ENCODE measurements at places on chromosomes 3 and 15.
A peak's percentile ranks its signal among the peaks of the same experiment; 100 is the strongest.

- no peak for DNase-seq
Measured at GRCh38 chr3:172228036-172228415, 188.6 kb downstream of the FNDC3B start.

DNA sequence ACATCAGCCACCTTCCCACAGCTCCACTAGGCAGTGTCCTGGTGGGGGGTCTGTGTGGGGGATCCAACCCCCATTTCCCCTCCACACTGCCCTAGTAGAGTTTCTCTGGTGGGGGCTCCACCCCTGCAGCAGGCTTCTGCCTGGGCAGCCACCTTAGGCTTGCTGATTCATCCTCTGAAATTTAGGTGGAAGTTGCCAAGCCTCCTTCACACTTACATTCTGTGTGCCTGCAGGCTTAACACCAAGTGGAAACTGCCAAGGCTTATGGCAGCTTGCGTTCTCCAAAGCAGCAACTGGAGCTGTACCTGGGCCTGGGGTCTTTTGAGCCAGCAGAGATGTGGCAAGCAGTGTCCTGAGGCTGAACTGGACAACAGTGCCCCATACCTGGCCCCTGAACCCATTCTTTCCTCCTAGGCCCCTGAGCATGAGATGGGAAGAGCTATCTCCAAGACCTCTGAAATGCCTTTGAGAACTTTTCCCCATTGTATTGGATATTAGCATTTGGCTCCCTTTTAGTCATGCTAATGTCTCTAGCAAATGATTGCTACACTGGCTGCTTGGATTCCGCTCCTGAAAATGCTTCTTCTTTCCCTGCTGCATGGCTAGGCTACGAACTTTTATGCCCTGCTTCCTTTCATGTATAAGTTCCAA lies 32.5 kb downstream of the CPN2 start:
- DNase-seq, result no peak

- no peak for DNase-seq
Measured at GRCh38 chr15:77844798-77845446, 212.2 kb upstream of the LINGO1 start.

DNA sequence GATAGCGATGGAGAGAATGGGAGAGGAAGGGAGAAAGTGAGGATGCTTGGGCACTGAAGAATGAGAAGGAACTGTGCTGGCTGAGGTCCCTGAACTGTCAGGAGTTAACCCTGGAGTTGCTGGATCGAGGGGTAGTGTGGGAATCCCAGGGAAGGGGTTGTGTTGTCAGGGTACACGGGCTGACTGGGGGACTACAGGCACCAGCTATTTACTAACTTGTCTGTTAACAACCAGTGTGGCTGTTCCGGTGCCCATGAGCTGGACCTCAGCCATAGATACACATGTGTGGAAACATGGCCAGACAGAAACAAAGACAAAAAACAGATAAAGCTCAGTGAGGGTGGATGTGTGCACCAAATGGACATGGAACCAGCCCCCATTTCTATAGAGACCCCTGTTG lies 55.1 kb downstream of the GASK1A start:
- DNase-seq, result no peak

- DNase-seq, result no peak
Measured at GRCh38 chr3:173911446-173911845, 513.9 kb downstream of the NLGN1 start.

DNA sequence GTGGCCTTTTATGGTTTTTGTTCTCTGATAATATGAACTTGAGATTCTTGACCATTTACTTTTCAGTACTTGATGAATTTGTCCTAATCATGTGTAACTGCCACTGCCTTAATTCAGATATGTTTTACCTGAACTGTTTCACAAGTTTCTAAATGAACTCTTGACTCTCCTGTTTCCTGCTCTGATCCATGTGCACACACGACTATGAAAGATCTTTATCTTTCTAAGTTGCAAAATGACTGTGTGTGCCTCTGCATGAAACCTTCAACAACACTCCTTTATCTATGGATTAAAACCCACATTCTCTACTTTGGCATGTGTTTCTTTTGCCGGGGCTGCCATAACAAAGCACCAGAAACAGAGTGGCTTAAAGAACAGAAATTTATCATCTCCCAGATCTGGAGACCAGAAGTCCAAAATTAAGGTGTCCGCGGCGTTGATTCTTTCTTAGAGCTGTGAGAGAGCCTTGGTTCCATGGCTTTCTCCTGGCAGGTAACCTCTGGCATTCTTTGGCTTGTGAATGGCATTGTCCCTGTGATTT lies 275.0 kb downstream of the ADAMTSL3 start:
- DNase-seq, result peak; percentile 72

GRCh38 chr3:4306860-4307259 lies 3.7 kb downstream of the SETMAR start:
- no peak for DNase-seq

GRCh38 chr3:11619946-11620652 lies 23.6 kb downstream of the VGLL4 start:
- no peak for DNase-seq

DNA sequence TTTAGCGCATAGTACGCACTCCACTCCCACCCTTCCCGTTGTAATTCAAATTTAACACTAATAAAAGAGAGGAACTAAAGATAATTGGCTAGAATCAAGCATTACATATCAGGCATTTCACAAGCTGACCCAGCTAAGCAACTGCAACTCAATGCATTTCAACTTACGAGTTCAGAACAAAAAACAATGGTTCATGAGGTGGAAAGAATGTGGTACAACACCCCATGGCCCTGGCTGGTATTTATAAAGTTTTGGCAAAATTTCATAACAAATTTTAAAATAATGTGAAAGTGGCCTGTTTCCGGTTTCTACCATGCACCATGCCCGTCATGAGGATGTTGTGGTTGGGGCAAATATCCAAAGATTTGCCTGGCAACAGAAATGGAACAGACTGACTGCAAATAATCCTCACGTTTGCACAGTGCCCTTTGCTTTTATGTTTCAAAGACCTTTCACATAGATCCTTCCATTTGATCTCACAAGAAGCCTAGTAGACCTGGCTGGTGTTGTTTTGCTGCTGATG lies 455.3 kb upstream of the NR2F2 start:
- DNase-seq, result no peak

GRCh38 chr3:61560517-61561373 lies 626 bp upstream of the PTPRG start:
- DNase-seq, result peak; percentile 51

DNA sequence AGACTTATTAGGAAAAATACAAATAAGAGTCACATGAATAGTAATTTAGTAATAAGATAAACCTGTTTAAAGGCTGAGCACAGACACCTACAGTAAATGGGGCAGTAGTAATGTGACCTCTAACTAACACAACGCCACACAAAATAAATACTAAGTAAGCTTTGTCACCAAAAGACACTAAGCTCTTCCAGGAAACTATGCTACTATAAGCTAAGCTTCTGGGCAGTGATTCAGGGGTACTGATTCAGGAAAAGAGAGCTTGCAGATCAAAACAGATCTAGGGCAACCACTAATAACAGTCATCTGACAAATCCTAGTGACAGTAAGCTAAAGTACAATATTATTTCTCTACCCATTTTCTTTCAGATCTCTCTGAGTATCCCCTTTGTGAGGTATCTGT lies 68.8 kb downstream of the PLOD2 start:
- no peak for DNase-seq

- DNase-seq, result no peak
Measured at GRCh38 chr15:100309109-100310040, 32.4 kb downstream of the ADAMTS17 start.

DNA sequence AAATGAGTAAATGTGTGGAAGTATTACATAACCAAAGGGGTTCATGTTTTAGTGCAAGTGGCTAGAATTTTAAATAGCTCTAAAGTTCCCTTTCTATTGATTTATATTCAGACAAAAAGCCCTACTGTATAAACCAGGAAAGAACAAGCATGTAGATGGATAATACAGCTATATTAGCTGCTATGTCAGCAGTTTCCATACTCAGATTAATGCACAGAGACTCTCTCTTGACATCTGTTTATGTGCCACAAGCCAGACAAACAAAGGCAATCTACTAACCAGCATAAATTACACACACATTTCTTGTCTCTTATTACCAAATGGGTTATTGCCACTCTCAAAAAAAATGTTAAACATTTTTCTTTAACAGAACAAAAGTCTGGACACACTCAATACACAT lies 760.1 kb upstream of the NECTIN3 start:
- no peak for DNase-seq

- no peak for DNase-seq
Measured at GRCh38 chr3:94429517-94429916, 366.7 kb downstream of the NSUN3 start.

DNA sequence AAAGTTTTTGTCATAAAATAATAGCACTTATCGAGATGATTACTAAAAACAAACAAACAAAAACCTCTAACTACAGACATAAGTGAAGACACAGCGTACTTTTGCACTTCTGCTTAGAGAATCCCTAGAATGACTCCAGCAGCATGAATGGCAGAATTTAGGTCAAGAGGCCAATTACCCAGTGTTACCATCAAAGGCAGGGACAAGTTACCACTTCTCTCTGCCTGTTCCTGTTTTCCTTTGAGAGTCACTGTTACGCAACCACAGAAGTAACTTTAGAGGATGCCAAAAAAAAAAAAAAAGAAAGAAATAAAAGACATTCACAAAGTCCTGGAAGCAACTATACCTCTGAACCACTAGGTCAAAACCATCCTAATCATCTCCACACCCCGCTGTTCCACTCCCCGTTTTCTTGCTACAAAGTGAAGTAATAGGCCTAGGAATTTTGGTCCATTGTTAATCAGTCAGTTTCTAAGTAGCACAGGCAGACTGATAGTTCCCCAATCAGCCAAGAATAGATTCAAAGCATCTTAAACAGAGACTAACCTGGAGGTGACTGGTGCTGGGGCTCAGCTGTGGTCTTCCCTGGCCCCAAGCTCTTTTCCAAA lies 41.9 kb downstream of the FMN1 start:
- no peak for DNase-seq

- no peak for DNase-seq
Measured at GRCh38 chr3:194379231-194379630, 9.7 kb upstream of the LRRC15 start.

DNA sequence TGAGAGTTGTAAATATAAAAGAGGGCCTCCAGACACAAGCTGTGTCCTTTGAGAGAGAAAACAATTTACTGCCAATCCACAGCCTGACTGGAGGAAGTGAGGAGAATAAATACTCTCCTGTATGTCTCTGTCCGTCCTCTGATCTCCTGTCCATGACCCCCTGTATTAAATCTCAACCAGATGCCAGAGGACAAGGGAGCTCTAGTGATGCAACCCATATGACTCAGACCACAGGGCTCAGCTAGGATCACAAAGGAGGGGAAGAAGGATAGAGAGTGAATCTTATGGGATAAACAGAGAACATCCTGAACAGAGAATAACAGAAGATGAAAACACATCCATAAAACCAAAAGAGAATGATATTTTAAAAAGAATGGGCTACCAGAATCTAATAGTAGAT lies 482.6 kb downstream of the PLOD2 start:
- no peak for DNase-seq

DNA sequence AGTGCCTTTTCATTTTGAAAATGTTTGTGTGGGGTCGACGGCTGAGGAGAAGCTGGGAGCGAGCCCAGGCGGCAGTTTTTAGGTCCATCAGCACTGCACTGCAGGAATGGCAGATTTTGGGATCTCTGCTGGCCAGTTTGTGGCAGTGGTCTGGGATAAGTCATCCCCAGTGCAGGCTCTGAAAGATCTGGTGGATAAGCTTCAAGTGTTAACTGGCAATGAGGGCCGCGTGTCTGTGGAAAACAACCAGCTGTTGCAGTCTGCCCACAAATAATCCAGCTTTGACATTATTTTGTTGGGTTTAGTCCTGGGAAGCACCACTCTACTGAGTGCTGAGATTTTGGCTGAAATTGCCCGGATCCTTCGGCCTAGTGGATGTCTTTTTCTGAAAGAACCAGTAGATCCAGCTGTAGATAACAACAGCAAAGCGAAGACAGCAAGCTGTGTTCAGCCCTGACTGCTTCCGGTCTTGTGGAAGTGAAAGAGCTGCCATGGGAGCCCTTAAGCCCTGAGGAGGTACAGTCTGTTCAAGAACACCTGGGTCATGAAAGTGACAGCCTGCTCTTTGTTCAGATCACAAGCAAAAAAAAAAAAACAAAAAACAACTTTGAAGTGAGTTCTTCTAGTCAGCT lies 13.1 kb upstream of the ANP32A start:
- peak; percentile 9 for DNase-seq

DNA sequence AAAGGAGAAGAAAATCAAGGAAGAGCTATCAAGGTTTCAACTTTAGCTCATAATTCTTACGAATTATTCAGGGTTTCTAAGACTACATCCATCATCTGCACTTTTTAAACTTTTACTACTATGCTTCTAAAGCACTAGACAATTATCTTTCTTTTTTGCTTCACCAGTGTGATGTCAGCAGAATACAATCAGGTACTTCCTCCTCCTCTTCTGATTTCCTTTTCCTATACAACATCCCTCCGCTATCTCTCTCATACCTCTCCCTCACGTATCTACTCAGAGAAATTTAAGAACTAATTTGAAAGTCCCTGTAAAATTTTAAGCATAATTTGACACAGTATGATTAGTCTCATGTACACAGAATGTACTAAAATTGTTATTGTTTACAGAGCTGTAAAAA lies 47.3 kb upstream of the USP50 start:
- no peak for DNase-seq

DNA sequence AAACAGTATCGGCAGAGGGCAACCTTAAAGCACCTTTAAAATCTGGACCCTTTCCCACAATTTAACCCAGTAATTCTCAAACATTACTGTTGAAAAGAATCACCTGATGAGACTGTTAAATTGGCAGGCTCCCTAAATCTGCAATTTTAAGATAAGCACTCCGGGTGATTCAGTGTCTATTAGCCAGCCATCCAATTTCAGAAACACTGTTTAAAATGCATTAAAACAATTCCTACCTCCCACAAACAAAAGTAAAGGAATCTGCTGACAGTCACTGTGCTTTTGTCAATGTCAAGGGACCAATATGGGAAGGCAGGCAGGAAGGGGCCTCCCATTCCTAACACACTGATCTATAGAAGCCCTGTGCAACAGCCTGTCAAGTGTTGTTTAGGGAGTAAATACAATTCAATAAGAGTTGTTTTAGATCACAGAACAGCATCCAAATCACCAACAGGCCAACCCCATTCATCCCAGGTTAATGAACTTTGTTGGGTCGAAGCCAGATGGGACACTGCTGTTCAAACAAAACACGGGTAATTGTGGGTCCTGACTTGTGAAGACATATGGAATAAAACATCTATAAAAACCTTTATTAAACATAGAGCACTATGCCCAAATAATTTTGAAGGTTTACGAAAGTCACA lies 21.4 kb downstream of the SIAH2 start:
- no peak for DNase-seq

DNA sequence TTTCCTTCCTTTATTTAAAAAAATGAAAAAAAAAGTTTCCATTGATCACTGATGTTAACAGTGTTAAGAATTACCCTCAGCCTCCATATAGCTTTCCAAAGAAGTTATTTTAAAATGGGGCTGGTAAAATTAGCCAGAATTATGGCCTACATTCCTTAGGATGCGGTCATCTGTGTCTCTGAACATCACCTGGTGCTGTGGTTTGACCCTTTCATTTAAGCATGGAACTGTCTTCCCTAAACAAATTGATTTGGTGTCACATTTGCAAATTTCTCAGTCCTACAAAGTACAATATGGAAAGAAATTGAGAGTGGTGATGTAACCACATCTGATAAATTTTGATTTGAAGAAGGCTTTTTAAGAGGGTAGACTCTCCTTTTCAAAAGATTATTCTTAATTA lies 40.3 kb upstream of the ZPLD1 start:
- no peak for DNase-seq

GRCh38 chr3:127746400-127747057 lies 73.8 kb downstream of the ABTB1 start:
- DNase-seq, result no peak

GRCh38 chr3:103134023-103134724 lies 699.4 kb downstream of the ZPLD1 start:
- no peak for DNase-seq

- no peak for DNase-seq
Measured at GRCh38 chr3:14132120-14132519, 7.3 kb downstream of the TMEM43 start.

Data from activated CD4-positive, alpha-beta T cell treated with anti-CD3 and anti-CD28 coated beads, Interleukin-2, Interleukin-4, amounts not matched to agents 100 ng/mL and 50 ng/mL, durations not matched to agents 16 hours and 8 hours (primary cell).